ENCODE measurements at places on chromosomes 2 and 18. TPM values are rescaled to one million over a fixed set of nuclear protein-coding genes. Genes with fewer than 3 reads are reported as not detected.

The GPR35 gene
- 0.97 TPM for total RNA-seq

The CNGA3 gene
- not detected for total RNA-seq

The CD226 gene
- 0.07 TPM for total RNA-seq

The SGPP2 gene
- 0.29 TPM for total RNA-seq

The GAD1 gene
- 0.61 TPM for total RNA-seq

The MYOM1 gene
- total RNA-seq, result 0.05 TPM

The CHRNG gene
- total RNA-seq, result not detected

The TUBA3E gene
- 0.14 TPM for total RNA-seq

The ZNF804A gene
- total RNA-seq, result not detected

The SCN7A gene
- 0.01 TPM for total RNA-seq

The FOXI3 gene
- total RNA-seq, result not detected

The BCL11A gene
- 0.20 TPM for total RNA-seq

The REG1B gene
- not detected for total RNA-seq

The CAPN13 gene
- total RNA-seq, result 0.15 TPM
